GM10248 (cell line): ENCODE measurements at places on chromosomes 6 and 20.

- no peak for DNase-seq
Measured at GRCh38 chr20:41274152-41274551, 43.4 kb downstream of the ZHX3 start.

DNA sequence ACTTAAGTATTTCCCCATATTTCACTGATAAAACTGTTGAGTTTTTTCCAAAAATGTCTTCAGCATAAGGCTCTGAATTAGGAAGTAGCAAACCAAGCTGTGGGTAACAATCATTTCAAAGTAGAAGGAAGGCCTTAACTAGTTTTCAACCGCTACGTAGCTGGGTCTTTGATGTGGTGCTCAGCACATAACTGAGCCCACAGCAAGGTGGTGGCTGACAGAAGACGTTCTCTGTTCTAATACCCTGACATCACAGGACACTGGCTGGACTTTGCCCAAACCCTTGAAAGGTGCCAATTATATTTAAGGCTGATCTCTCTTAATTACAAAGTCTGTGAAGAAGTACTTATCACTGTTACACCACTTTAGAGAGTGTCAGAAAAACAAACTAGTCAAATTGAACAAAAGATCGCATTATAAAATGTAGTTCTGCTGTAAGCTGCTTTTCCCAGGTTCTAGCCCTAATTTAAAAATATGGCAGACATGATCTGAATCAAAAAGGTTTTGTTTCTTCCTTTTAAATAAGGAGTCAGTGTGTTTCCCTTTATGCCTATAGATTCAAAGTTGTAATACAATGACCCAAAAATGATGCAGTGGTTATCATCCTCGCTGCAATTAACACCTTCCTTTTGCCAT lies 26.7 kb downstream of the MAN1A1 start:
- no peak for DNase-seq

DNA sequence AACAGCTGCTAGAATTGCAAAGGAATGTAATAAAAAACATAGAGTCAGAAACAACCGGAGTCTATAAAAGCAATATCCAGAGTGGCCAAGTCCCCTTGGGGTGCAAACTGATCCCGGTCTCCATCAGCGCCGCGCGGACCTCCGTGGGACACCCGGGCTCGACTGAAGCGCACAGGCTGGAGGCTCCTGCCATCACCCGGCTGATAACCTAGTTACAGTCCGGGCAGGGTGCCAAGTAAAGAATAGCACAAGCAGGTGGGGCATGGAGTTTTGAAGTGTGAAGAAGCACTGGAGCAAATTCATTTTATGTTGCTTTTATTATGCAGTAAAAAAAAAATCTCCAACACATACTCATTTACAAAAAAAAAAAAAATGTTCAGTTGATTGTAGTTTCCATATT lies 205.1 kb upstream of the GMDS start:
- DNase-seq: no peak

DNA sequence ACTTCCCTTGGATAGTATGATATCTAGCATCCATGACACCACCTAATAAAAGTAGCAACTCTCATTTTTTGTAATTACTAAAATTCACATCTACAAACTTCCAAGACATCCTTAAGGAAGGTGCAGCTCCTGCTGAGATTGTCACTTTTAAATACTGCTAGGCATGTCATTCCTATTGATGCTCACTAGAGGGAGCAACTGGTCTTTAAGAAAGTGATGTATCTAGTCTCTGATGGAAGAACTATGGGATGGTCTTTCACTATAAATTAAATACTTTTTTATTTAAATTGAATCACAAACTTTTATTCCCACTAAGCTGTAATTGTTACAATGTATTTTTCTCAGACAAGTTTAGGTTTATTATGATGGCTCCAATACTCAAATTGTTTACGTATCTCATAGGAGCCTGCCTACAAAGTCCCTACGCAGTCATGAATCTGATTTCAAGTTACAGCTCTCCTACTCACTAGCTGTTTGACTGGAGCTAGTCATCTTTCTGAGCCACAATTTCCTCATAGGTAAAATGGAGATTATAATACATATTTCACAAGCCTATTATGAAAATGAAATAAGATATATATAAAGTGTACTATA lies 8.1 kb upstream of the TSPYL1 start:
- DNase-seq: no peak

GRCh38 chr6:140992678-140993077 lies 1140.0 kb upstream of the GJE1 start:
- DNase-seq: no peak

DNA sequence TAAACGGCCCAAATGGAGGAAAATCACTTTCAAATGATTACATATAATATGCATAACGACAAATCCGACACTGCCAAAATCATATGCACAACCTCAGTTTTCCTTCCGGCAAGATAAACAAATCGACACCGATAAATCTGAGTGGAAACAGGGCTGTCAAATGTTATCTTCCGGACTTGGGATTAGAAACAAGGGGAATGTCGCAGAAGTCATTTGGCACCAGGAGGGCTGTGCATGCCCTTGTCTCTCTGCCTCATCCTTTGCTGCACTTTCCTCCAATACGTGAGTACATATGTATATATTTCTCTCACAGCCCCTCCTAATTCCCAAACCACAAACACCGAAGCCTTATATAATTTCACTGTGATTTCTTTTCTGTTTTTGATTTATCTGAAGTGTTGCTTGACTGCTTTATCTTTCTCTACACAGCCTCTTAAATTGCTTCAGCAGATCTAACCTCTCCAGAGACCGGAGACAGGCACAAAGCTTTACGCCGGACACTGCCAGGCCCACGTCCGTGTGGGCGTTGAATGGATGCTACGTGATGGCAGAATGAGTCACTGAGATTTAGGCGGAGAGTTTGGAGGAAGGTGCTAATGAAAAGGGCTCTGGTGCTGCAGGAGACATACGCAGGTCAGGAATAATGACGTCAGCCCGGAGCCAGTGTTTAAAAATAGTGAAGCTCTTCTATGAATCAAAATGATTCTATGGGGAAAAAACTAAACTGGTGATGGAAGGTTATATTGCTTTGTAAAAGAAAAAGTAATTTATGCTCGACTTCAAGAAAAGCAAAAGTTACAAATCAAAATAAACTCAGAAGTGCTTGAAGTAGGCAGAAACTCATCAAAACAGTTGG lies 21.0 kb upstream of the PRELID3B start:
- DNase-seq: no peak

GRCh38 chr20:45041464-45042337 lies 59.2 kb downstream of the KCNS1 start:
- no peak for DNase-seq

GRCh38 chr6:7939864-7940228 lies 29.3 kb upstream of the TXNDC5 start:
- no peak for DNase-seq

GRCh38 chr6:41023114-41023513 lies 15.9 kb downstream of the UNC5CL start:
- no peak for DNase-seq

DNA sequence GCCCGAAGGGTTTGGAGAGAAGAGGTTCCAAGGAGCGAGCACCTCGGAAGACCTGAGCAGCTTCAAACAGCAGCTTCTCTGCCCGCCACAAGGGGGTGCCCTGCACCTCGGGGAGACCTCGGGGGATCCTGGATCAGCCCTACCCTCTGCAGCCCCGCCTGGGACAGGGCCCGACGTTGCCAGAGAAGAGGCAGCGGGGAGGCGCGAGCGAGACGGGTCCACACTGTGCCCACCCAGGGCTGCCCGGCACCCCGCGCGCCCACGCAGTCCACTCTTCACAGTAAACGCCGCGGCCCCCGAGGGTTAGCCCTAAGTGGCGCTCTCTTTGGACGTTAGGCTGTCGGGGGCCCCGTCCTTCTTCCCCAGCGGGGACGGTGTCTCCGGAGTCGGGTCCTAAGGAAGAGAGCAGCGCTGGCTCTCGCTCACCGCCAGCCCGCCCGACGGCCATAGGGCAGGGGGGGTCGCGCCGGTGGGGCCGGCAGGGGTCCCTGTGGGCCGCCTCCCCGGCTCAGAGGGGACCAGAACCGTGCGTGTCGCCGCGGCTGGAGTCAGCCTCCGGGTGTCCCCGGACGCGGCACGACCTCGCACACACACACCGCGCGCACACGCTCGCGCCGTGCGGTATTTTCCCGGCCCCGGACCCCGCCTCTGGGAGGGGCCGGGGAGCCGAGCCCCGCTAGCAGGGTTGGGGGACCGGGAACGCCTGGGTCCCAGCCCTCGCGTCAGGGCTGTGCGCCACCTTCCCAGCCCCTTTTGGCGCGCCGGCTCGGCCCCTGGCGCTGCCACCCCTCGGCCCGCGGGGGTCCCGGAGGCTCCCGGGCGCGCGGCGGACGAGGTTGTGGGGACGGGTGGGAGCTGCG lies 929 bp downstream of the CDH22 start:
- peak; percentile 94 for DNase-seq

DNA sequence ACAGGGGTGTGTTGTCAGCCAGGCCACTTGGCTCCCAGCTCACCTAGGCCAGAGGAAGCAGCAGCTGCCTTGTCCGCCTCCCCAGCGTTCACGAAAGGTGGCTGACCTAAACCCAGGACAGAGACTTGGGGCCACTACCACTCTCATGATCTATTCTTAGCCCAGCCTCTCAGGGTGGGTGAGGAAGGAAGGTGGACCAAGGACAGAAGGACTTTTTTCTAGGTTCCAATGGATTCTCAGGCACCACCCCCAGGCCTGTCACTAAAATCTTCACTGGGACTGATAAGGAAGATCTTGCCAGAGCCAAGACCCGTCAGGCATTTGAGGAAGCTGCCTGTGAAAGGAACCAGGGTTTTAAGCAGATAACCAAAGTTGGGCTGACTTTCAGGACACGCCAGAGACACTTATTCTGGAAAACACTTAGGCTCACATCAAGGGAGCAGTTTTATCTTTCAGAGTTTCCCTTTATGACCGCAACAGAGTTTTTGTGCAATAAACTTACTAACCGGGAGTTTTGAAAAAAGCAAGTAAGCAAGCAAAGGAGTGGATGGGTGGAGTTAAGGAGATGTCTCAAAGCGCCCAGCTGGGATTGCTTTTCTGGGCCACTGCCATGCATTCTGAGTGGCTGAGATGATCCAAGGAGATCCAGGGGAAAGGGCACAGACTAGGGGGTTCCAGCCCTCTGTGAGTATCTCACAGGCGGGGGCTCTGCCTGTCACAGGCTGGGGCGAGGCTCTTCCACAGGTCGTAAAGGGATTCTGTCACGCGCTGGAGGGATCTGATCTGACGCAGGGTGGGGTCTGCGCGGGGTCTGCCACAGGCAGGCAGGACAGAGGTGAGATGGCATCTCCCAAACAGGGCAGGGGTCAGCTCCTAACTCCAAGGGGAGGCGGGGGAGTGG lies 989 bp downstream of the FITM2 start:
- DNase-seq: no peak

DNA sequence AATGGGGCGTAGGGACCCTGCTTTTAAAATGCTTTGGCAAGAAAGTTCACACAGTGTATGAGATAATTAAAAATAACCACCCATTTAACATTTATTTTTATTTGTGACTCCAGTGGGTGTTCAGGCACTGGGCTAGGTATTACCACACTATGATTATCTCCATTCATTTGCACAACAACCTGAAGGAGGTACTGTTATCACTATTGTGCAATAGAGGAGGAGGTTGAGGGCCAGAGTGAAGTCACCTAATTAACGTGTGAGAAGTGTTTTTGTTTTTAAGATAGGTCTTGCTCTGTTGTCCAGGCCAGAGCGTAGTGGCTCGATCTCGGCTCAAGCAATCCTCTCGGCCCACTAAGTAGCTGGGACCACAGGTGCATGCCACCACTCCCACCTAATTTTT lies 29.2 kb downstream of the MAK start:
- DNase-seq: no peak

- DNase-seq: no peak
Measured at GRCh38 chr6:130600880-130601341, 226.3 kb upstream of the SMLR1 start.

GRCh38 chr6:150527100-150527499 lies 72.6 kb upstream of the PLEKHG1 start:
- DNase-seq: no peak

GRCh38 chr20:31835977-31836852 lies 9.2 kb downstream of the FOXS1 start:
- peak; percentile 71 for DNase-seq

DNA sequence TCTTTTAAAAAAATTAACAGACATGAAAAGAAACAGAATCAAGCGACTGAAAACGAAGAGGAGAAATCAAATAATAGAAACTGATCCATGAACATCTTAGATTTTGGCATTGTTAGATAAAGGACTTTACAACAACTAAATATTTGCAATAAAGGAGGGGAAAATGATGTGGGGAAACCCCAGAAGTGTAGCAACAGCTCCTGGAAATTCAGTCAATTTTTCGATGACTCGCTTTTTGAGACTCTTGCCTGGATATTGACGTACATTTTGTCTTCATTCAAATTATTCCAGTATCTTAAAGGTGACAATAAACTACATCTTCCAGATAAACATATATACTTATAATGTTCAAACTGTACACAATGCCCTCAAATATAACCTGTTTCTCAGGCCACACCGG lies 44.1 kb downstream of the ADGB start:
- DNase-seq: no peak

DNA sequence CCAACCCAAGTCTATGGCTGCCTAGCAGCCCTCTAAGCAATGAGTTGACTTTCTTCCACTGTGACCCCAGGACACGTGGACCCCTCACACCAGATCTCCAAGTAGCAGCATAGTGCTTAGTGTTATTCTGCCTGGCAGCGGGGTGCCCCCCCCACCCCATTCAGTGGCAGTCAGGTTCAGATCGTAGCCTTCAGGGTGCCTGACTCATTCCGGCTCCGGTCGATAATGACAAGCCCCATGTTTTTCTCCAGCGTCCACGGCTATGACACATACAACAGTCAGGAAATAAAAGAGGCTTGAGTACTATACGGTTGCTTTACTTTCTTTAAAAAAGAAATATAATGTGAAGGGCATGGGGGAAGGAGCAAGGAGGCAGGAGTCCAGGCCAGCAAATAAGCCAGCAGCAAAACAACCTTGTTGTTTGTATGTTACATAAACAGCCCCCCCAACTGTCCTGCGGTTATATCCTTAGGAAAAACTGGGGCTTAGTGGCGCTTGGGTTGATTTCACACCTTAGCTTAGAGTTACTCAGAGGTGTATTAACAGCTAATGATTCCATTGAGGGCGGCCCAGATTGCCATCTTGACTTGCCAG lies 23.1 kb downstream of the GNAS start:
- DNase-seq: no peak

DNA sequence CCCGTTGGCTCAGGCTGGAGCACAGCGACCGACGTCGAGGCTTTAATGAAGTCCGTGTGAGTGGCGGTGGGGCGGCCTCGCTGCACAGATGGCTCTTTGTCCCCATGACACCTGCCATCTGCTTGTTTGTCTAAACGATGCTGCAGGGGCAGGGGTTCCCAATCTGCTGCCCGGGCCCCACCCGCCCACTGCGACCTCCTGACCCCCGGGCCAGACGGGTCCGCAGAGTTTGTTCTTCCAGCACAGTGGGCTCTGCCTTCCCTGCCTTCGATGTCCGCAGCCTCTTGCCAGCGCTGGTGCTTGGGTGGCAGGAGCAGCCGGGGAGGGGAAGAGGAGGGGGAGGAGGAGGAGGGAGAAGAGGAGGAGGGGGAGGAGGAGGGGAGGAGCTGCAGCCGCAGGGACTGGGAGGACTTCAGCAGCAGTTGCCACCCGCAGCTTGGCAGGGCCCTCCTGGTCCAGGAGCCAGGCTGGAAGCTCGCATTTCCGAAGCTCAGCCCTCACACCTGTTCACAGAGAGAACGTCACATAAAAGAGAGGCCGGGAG lies 210.0 kb downstream of the DLL1 start:
- DNase-seq: no peak
